ENCODE measurements at places on chromosomes 11 and 22.

GRCh38 chr11:23836981-23837380 lies 659.9 kb upstream of the LUZP2 start:
- no peak for DNase-seq

DNA sequence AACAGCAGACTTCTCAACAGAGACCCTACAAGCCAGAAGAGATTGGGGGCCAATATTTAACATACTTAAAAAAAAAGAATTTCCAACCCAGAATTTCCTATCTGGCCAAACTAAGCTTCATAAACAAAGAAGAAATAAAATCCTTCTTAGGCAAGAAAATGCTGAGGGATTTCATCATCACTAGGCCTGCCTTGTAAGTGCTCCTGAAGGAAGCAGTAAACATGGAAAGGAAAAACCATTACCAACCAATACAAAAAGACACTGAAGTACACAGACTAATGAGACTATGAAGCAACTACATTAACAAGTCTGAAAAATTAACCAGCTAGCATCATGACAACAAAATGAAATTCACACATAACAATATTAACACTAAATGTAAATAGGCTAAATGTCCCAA lies 947.9 kb upstream of the CHORDC1 start:
- no peak for DNase-seq

DNA sequence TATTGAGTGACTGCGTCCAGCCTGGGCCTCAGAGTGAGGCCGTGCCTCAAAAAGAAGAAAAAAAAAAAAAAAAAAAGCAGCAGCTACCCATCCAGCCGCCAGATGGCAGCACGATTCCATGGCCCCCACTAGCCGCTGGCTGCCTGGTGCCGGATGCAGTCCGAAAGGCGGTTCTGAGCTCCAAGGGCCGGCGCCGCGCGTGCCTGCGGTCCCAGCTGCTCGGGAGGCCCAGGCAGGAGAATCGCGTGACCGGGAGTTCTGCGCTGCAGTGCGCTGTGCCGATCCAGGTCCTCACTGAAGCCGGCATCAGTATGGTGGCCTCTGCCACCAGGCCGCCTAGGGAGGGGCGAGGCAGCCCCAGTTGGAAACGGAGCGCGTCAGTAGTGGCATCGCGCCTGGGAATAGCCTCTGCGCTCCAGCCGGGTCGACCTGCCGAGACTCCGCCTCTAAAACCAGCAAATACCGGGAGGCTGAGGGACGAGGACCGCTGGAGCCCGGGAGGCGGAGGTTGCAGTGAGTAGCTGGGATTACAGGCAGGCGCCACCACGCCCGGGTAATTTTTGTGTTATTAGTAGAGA lies 19.3 kb downstream of the SCARF2 start:
- DNase-seq: peak; percentile 94

DNA sequence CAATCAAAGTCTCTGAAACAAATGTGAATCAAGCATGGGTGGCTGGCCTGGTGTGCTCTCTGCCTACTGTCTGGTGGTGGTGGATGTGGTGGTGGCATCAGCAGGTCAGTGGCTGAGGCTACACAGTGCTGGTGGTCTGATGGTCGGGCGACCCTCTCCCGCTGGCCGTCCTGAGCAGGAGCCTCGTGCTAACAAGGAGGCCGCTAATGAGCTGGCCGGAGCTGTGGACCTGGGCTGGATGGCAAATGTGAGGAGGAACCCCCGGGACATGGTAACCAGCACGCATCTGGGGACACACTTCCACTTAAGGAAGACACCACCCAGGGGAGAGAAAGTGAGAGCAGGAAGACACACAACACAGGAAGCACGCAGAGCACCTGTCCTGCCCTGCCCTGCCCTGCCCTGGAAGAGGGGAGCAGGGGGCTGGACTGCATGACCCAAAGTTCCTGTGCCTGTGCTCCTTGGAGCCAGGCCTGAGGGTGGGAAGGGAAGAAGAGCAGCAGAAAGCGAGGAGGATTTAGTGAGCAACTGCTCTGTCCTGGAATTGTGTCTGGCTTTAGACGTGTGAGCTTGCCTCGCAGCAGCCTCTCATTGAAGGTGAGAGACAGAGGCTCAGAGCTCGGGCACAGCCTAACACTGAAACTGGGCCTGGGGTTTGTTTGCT lies 23.7 kb downstream of the SLC37A2 start:
- DNase-seq: peak; percentile 60

DNA sequence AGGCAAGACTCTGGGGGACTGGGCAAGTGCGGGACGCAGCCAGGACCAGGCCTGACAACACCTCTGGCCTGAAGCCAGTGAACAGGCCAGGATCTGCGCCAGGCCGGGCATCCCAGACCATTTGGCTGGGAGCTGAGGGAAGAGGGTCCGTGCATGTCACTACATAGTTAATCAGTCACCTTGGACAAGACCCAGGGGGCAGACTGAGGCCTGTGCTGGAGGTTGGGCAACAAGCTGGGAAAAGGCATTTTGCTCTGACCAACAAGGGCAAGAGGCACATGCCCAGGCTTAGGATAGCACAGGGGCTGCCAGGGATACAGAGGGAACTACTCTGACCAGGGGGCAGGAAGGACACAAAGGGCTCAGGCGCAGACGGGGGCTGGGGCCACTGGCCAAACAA lies 7.0 kb upstream of the CHADL start:
- no peak for DNase-seq

DNA sequence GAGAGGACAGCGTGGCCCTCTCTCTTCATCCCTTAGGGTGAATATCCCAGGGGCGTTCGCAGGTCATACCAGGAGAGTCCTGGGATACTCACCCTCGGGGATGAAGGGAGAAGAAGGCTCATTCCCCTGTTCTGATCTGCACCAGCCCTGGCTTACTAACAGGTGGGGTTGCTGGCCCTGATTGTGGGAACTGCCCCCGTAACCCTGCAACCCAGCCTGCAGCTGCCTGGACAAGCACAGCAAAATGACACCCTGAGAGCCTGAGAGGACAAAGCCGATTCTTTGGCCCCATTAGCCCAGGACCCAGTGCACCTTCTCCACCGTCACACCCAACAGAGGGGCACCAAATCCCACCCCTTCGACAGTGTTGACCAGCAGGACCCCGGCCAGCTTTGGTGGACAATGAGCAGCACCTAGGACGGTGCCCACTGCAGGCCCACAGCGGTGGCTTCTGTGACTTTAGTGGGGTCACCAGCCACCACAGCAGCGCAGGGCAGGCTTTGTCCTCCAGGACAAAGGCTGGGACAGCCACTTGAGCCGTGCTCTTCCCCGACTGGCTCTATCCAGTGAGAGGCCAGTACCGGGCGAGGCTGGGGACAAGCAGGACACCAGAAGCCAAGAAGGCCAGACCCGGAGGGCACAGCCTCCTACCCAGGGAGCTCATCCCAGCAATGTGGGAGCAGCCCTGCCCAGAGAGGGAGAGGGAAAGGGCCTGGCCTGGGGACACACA lies 98.5 kb upstream of the RTL6 start:
- DNase-seq: no peak

DNA sequence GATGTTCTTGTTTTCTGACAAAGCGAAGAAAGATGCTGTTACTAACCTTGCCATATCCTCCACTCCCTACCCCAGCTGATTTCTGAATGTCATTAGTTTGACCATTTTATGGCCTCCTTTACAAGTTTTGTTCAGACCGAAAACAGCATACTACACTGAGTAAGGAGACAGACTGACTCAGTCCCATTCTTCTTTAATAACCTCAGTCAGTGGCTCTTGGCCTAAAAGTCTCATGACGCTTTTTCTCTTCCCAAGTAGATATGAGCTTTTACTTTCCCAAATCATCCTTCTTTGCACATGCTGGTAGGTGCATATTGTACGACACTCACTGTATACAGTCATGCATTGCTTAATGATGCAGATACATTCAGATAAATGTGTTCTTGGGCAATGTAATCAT lies 8.0 kb upstream of the FIBIN start:
- DNase-seq: no peak

DNA sequence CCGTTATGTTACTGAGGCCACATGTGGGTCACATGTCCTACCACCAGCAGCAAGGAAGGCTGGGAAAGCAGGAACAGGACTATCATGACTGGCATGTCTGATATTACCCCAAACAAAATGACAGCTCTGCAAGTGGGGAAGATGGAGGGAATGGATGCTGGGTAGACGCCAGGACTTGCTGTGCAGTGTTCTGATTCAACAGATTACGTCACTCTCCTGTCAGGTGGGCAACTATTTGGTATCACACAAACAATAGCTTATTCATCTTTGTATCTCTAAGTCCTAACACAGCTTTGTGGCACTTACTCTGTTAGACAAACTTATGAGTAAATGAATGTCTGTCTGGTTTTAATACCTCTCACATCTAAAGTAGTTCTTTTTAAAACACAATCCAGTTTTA lies 105.2 kb downstream of the SPON1 start:
- no peak for DNase-seq

- no peak for DNase-seq
Measured at GRCh38 chr11:70637949-70638583, 239.7 kb downstream of the CTTN start.

- no peak for DNase-seq
Measured at GRCh38 chr11:125157953-125158680, 6.4 kb upstream of the PKNOX2 start.

GRCh38 chr11:115077740-115078139 lies 399.4 kb downstream of the NXPE2 start:
- DNase-seq: no peak

GRCh38 chr22:20829491-20830134 lies 29.0 kb downstream of the PI4KA start:
- DNase-seq: no peak

- no peak for DNase-seq
Measured at GRCh38 chr22:33332538-33332937, 274.4 kb upstream of the SYN3 start.

DNA sequence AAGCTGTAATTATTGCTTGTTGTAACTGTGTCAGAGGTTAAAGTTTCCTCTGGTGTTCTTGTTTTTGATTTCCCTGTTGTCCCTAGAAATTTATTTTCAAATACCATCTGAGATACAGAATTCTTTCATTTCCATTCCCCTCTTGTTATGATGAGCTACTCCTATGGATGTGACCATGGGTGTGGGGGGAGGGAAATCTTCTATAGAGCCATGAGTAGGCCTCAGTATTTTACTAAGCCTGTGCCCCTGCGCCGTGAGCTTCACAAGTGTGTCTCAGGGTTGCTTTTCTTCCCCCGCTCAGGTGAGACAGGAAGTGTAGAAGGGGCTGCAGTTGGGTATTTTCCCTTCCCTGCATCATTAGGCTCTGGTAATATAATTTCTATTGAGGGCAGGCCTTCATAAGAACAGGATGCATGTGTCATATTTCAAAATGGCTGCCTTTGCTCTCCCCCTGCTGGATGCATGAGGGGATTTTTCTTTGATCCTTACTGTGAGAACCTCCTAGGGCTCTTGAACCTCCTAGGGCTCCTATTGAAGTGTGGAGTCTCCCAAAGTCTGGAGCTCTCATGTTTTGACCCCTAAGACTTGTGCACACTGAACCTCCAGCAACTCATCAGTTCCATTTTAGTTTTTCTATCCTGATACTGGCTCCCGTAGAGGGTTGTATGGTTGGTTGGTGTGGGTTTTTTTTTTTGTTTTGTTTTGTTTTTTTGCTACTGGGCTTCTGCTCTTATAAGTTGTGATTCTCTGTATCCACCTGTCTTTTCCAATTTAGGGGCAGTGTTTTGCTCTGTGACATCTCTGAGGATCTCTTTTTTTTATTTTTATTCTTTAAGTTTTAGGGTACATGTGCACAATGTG lies 658.2 kb downstream of the NTM start:
- DNase-seq: no peak

DNA sequence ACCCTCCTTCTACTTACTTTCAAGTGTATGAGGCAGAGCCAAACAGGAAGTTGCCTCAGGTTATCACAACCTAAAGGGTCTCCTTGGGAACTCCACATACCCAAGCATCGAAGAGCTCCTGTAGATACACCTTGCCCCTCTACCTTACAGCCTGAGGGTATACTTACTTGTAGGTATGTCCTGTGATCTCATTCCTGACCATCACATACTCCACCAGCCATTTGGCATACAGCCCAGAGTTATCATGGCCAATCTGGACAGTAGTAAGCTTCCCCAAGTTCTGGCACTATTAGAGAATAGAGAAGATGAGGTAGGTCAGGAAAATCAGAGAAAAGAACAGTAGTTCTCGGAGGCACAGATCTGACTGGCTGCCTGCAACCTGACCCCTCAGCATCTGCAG lies 53.4 kb upstream of the SCUBE2 start:
- no peak for DNase-seq

DNA sequence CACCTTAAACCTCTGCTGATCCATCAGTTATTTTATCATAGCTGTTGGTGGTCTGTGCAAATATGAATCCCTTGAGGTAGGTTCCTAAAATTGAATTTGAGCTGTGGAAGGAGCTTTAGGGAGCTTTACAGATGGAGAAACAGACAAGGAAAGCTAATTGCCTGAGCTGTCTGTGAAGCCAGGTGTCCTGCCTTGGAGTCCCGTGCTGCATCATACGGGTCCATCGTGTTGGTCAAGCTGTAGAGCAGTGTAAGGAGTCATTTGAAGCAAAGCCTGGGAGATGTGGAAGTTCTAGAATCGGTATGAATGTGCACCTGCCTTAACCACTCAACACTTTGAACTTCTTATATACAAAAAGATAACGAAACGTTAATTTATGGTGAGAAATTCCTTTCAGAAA lies 1.0 kb downstream of the POLA2 start:
- DNase-seq: no peak

Data from posterior vena cava (tissue), 2 donors.